ENCODE measurements at places on chromosomes 2 and 18. TPM values are rescaled to one million over a fixed set of nuclear protein-coding genes. Genes with fewer than 3 reads are reported as not detected.

- H3K36me3 ChIP-seq: no peaks in the 10 kb centered on the region
- H3K4me1 ChIP-seq: peaks cover 6% of the 10 kb centered on the region
- no peak overlapping the region for H3K4me3 ChIP-seq
- no peaks in the 10 kb centered on the region for H3K27me3 ChIP-seq
- DNase-seq: no peak
These were observed 44.0 kb upstream of the XPO1 start for GRCh38 chr2:61582165-61582564.

GRCh38 chr2:218963601-218964000, 4.1 kb downstream of the CDK5R2 start:
- no peak for DNase-seq
- H3K4me1 ChIP-seq: peaks cover 8% of the 10 kb centered on the region
- no peak overlapping the region for H3K4me3 ChIP-seq
- no peaks in the 10 kb centered on the region for H3K36me3 ChIP-seq
- H3K27me3 ChIP-seq: peaks cover 57% of the 10 kb centered on the region

DNA sequence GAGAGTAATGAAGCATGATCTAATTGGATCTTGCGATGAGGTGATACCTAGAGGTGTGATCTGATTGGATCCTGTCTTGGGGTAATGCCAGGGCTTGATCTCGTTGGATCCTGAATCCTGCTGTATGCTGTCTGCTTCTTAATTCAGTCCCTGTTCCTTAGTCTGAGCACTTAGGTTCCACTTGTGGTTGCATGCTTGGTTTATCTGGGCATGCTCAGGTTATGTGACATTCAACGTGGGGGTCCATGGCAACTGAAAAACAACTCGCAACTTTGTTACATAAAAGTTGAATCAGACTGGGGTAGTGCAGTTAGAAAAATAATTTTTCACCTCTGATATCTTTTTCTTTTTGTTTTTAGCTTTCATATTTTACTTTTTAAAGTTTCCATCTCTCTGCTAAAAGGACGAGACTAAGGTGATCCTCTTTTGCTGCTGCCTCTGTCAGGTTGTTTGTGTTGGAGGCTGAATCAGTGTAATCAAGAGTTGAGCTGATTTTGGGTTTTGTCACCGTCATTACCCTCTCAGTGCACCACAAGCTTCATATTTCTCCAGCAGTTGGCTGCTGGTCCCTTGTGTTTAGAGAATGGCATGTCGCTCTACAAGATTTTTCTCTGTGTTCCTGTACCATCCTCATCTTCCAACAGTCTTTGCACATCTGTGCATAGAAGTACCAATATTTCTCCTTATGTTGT, 67.9 kb downstream of the NCOA1 start:
- H3K27me3 ChIP-seq: no peaks in the 10 kb centered on the region
- no peak overlapping the region for H3K27ac ChIP-seq
- no peaks in the 10 kb centered on the region for H3K4me1 ChIP-seq
- no peak for DNase-seq
- H3K4me3 ChIP-seq: no peak overlapping the region

GRCh38 chr2:241863536-241863954, 4.9 kb upstream of the PDCD1 start:
- no peaks in the 10 kb centered on the region for H3K27me3 ChIP-seq
- H3K4me1 ChIP-seq: no peaks in the 10 kb centered on the region
- H3K27ac ChIP-seq: no peak overlapping the region
- H3K4me3 ChIP-seq: no peak overlapping the region

DNA sequence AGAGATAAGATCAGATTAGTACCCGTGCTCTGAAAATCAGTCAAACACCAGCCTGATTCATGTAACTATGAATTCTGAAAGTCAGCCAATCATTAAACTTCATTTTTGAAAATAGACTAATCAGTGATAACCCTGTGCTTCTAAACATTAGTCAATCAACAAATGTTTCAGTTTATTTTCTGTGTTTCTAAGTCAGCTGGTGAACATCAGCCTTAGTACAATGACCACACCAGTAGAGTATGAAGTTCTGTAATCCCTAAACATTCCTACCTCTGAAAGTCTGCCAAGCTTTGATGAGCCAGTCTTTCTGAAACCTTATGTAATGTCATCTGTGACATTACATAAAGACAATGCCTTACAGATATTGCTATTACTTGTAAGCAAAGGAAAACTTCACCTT, 807.4 kb upstream of the CRIM1 start:
- no peaks in the 10 kb centered on the region for H3K36me3 ChIP-seq
- no peaks in the 10 kb centered on the region for H3K4me1 ChIP-seq
- no peak overlapping the region for H3K4me3 ChIP-seq
- no peak overlapping the region for H3K27ac ChIP-seq
- no peaks in the 10 kb centered on the region for H3K27me3 ChIP-seq

GRCh38 chr18:60549338-60549960, 176.9 kb upstream of the MC4R start:
- H3K4me3 ChIP-seq: no peak overlapping the region
- H3K36me3 ChIP-seq: no peaks in the 10 kb centered on the region
- H3K27me3 ChIP-seq: no peaks in the 10 kb centered on the region
- H3K4me1 ChIP-seq: no peaks in the 10 kb centered on the region
- DNase-seq: peak; percentile 87

DNA sequence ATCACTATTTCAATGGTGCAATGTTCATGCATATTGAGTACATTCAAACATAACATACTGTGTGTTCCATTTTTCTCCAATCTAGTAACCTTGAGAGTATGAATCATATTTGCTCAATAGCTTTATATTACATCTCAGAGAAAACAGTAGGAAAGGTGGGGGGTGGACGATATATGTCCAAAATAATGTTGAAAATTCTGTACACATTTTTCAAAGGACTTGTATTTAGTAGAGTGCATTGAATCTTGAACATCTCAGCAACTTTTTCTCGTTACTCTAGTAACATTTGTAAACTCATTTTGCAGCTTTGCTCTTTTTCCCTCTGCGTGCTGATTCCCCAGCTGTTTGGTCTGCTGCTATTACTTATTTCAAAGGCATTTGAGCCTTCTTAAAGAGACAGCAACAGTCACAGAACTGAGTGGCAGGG, 1487.0 kb downstream of the LRP1B start:
- no peak overlapping the region for H3K27ac ChIP-seq
- no peaks in the 10 kb centered on the region for H3K4me1 ChIP-seq
- no peaks in the 10 kb centered on the region for H3K27me3 ChIP-seq
- no peak overlapping the region for H3K4me3 ChIP-seq
- no peaks in the 10 kb centered on the region for H3K36me3 ChIP-seq

DNA sequence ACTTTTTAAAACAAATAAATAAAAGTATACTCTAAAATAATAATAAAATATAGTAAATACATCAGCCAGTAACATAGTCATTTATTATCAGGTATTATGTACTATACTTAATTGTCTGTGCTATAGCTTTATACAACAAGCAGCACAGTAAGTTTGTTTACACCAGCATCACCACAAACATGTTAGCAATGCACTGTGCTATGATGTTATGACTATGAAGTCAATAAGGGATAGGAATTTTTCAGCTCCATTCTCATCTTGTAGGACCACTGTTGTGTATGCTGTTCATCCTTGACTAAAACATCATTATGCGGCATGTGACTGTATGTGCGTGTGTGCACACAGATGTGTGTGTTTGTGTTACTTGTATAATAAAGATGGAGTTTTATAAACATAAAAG, 137.5 kb downstream of the LYPD6B start:
- no peak overlapping the region for H3K4me3 ChIP-seq
- H3K4me1 ChIP-seq: peaks cover 22% of the 10 kb centered on the region
- H3K27ac ChIP-seq: no peak overlapping the region
- no peak for DNase-seq
- H3K27me3 ChIP-seq: no peaks in the 10 kb centered on the region
- H3K36me3 ChIP-seq: no peaks in the 10 kb centered on the region

- H3K4me1 ChIP-seq: peaks cover 5% of the 10 kb centered on the region
- no peaks in the 10 kb centered on the region for H3K36me3 ChIP-seq
These were observed 117.6 kb downstream of the FAM124B start for GRCh38 chr2:224284134-224284946.

- H3K36me3 ChIP-seq: no peaks in the 10 kb centered on the region
- H3K27me3 ChIP-seq: no peaks in the 10 kb centered on the region
- H3K27ac ChIP-seq: no peak overlapping the region
- H3K4me1 ChIP-seq: no peaks in the 10 kb centered on the region
- DNase-seq: no peak
- no peak overlapping the region for H3K4me3 ChIP-seq
These were observed 109.9 kb downstream of the COPS8 start for GRCh38 chr2:237195396-237196120.

DNA sequence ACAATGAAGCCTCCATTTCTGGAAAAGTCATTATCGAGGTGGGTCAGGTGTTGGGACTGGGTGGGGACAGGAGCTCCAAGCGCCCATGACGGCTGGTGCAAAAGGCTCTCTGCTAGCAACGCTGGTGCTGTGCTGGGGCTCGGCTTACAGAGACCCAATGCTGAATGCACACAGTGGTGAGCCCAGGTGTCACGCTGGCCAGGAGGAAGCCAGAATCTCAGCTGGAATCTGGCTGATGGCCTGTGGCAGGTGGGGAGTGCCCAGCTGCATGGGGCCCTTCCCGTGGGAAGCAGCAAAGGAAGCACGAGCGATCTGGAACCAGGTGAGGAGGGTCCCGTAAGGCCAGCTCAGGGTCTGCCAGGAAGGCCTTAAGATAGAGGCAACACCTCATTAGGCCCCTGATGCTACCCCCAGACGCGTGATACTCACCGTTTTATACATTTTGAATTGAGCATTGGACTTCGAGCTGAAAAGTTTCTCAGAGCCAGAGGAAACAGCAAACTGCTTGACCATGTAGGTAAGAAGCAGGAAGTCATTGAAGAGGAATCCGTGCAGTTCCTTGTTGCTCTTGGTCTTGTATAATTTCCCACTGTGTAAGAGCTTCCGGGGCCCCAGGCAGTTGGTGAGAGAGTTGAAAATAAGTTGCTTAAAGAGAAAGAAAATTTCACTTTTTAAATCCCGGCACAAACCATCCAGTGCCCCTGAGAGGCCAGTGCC, 34.7 kb downstream of the FAM228A start:
- H3K36me3 ChIP-seq: peaks cover 4% of the 10 kb centered on the region
- no peaks in the 10 kb centered on the region for H3K27me3 ChIP-seq
- H3K4me3 ChIP-seq: no peak overlapping the region
- H3K27ac ChIP-seq: no peak overlapping the region
- no peak for DNase-seq
- no peaks in the 10 kb centered on the region for H3K4me1 ChIP-seq

- no peaks in the 10 kb centered on the region for H3K27me3 ChIP-seq
- H3K4me3 ChIP-seq: no peak overlapping the region
- peak; percentile 57 for DNase-seq
These were observed 220.7 kb downstream of the CAMKMT start for GRCh38 chr2:44582363-44583008.

- DNase-seq: no peak
- no peaks in the 10 kb centered on the region for H3K4me1 ChIP-seq
- H3K4me3 ChIP-seq: no peak overlapping the region
- H3K27ac ChIP-seq: no peak overlapping the region
- H3K27me3 ChIP-seq: peaks cover under 1% of the 10 kb centered on the region
These were observed 24.1 kb upstream of the TNS1 start for GRCh38 chr2:218026676-218027425.

DNA sequence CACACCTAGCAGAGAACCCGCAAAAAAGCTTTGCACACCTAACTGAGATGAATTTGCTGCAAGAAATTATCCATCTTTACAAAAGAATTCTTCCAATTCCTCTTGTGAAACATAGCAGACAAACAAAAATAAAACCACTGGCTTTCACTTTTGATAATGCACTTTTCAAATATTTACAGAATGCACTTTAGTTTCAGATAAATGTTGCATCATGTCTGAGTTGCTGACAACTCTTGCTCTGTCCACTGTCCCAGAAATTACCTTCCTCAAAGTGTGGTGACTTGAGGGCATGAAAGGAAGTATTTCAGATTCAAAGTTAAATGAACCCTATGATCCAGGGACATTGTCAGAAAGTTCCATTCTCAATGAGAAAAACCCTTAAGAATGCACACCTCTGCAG, 256.2 kb upstream of the PARD3B start:
- no peak overlapping the region for H3K4me3 ChIP-seq
- H3K36me3 ChIP-seq: no peaks in the 10 kb centered on the region
- H3K27me3 ChIP-seq: no peaks in the 10 kb centered on the region
- DNase-seq: no peak
- no peaks in the 10 kb centered on the region for H3K4me1 ChIP-seq

- no peaks in the 10 kb centered on the region for H3K4me1 ChIP-seq
- peak overlapping the region; percentile 50 for H3K27ac ChIP-seq
- peak; percentile 9 for DNase-seq
- H3K36me3 ChIP-seq: no peaks in the 10 kb centered on the region
- H3K4me3 ChIP-seq: no peak overlapping the region
These were observed 162.7 kb downstream of the ARL4C start for GRCh38 chr2:234334151-234334550.

GRCh38 chr2:222825031-222825430, 35.8 kb upstream of the ACSL3 start:
- H3K27me3 ChIP-seq: no peaks in the 10 kb centered on the region
- H3K27ac ChIP-seq: no peak overlapping the region
- H3K4me3 ChIP-seq: no peak overlapping the region
- no peaks in the 10 kb centered on the region for H3K36me3 ChIP-seq

GRCh38 chr18:3441290-3441689, 8.7 kb upstream of the TGIF1 start:
- no peaks in the 10 kb centered on the region for H3K36me3 ChIP-seq
- H3K4me3 ChIP-seq: no peak overlapping the region
- H3K27ac ChIP-seq: no peak overlapping the region
- DNase-seq: peak; percentile 58
- no peaks in the 10 kb centered on the region for H3K27me3 ChIP-seq
- H3K4me1 ChIP-seq: peaks cover 2% of the 10 kb centered on the region

DNA sequence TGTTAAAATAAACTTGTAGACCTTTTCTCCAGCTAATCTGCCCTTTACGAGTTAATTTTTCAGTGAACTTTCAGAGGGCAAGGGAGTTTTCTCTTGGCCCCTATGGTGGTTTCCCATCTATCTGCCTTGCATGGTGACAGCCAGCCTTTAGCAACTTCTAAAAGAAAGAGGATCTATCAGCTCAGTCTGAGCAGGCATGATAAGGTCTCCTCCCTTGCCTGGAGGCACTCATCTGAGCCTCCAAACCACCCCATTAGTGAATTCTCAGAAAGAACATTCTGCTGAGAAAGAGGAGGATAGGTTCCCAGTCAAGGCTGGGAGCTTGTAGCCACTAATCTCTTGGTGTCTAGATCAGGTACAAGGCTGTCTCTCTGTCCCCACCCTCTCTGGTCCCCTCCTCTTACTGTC, 10.7 kb upstream of the GYPC start:
- no peaks in the 10 kb centered on the region for H3K27me3 ChIP-seq
- no peak overlapping the region for H3K27ac ChIP-seq
- H3K4me1 ChIP-seq: no peaks in the 10 kb centered on the region
- DNase-seq: no peak
- H3K4me3 ChIP-seq: no peak overlapping the region
- H3K36me3 ChIP-seq: no peaks in the 10 kb centered on the region

Gene OTOS
- not detected for total RNA-seq

Gene ABCG8
- total RNA-seq: not detected

Gene EFEMP1
- total RNA-seq: 1.9 TPM

Gene HMSD
- total RNA-seq: 0.14 TPM

Gene CD8A
- 0.07 TPM for total RNA-seq

Gene AQP12A
- total RNA-seq: not detected

Gene TMEM169
- total RNA-seq: 1.8 TPM

All from cardiac muscle cell (in vitro differentiated cells and primary cell).